ENCODE measurements at places on chromosomes 13 and 19.

- no peak for DNase-seq
Measured at GRCh38 chr19:14342809-14343208, 38.4 kb upstream of the ADGRE5 start.

GRCh38 chr19:29800100-29800825 lies 11.5 kb upstream of the CCNE1 start:
- no peak for DNase-seq

DNA sequence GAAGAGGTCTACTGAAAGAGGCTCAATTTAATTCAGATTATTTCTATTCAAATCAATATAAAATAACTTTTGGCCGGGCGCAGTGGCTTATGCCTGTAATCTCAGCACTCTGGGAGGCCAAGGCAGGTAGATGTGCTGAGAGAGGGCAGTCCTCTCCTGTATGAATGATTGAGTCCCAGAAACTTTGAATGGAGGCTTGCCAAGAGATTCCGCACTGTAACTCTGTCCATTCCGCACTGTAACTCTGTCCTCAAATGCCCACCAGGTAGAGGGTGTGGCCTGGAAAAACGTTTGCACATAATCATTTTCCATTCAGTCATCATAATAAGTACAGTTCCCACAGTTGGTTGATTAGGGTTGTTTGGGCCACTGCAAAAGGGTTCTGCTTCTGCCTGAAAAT lies 274.7 kb upstream of the SOX21 start:
- DNase-seq = no peak

GRCh38 chr13:100522618-100523309 lies 65.8 kb downstream of the GGACT start:
- no peak for DNase-seq

DNA sequence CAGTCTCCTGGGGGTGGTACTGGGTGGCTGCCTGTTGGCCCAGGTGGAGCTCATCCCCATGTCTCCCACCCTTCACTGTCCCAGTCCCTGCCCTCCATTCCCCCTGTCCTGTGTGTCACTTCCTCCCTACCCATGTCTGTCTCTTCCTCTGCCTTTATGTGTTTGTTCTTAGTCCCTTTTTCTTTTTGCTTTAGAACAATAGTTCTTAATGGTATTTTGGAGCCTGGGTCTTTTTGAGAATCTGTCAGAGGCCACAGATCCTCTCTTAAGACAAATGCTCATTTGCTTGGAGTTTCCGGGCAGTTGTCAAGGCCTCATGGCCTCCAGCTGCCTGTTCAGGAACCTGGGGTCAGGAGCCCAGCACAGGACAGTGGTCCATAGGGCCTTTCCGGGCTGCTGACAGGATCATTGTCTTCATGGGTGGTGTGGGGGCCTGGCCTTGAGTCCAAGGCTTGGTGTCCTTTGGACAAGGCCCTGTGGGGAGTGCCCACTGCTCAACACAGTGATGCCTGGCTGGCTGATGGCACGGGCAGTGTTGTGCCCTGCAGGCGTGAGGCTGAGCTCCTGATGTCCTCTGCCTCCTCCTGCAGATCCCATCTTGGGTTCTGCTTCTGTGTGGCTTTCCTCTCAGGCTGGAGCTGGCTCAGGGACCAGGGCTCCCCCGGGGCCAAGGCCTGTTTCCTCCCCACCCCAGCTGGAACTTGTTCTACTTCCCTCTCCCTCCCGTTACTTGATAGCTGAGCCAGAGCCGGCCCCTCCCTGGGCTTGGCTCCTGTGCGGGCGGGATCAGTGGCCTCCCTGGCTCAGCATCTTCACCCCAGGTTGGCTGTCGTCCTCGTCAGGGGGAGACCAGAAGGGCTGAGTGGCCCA lies 3.5 kb downstream of the EGLN2 start:
- DNase-seq = no peak

- no peak for DNase-seq
Measured at GRCh38 chr19:52170863-52171320, 529 bp downstream of the ZNF836 start.

- no peak for DNase-seq
Measured at GRCh38 chr19:709196-709964, 645 bp downstream of the PALM start.

- no peak for DNase-seq
Measured at GRCh38 chr13:114298866-114299265, 15.4 kb upstream of the CHAMP1 start.

- DNase-seq = no peak
Measured at GRCh38 chr13:27415116-27415515, 9.3 kb upstream of the GTF3A start.

- DNase-seq = no peak
Measured at GRCh38 chr19:2055931-2056836, 5.1 kb upstream of the MKNK2 start.

DNA sequence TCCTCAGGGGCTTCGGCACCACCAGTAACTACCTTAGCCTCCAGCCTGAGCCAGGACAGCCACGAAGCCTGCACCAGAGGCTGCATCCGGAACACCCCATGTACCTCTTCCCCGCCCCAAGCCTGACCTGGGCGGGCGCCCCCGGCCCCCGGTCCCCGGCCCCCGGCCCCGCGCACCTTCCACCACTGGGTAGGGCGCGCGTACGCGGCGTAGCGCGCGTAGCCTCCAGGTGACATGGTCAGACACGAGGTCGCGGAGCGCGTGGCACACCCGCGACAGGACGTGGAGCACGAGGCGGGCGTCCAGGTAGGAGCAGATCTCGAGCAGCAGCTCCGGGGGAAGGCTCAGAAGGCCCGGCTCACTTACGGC lies 450 bp downstream of the FBXW9 start:
- peak; percentile 20 for DNase-seq

- no peak for DNase-seq
Measured at GRCh38 chr13:113616991-113617749, 32.6 kb downstream of the TFDP1 start.

- DNase-seq = no peak
Measured at GRCh38 chr13:90430127-90430526, 917.4 kb upstream of the MIR17HG start.

GRCh38 chr19:29263305-29264135 lies 50.6 kb upstream of the UQCRFS1 start:
- DNase-seq = peak; percentile 31

GRCh38 chr13:32669030-32669646 lies 82.9 kb downstream of the PDS5B start:
- DNase-seq = no peak

GRCh38 chr13:46320406-46320805 lies 66.6 kb downstream of the RUBCNL start:
- DNase-seq = no peak

DNA sequence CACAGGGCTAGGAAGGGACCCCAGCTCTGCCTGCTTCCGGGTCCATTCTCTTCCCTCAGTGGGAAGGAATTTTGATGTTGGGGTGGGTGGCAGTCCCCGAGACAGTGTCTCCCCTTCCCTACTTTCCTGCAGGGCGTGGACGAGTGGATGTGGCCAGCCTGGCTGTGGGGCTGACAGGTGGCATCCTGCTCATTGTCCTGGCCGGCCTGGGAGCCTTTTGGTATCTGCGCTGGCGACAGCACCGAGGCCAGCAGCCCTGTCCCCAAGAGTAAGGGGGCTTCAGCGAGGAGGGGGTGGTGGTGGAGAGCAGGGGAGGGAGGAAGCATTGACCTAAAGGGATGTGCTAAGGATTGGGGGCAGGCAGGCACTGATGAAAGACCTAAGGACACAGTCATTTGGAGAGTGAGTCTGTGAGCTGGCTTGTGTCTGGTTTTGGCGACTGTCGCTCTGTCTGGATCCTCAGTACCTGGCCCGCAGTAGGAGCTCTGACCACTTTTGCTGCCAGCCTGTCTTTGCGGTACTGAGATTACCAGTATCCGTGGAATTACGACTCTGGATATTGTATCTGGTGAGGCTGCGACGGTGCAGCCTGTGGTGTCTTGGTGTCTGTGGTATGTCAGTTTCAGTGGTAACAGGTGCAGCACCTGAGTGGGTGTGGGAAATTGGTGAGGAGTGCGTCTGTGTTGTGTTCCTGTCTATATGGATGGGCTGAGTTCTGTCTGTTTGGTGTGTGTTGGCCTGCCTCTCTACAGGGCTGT lies 2.4 kb upstream of the PRR12 start:
- DNase-seq = no peak

GRCh38 chr13:49802426-49802825 lies 9.9 kb upstream of the KPNA3 start:
- no peak for DNase-seq

DNA sequence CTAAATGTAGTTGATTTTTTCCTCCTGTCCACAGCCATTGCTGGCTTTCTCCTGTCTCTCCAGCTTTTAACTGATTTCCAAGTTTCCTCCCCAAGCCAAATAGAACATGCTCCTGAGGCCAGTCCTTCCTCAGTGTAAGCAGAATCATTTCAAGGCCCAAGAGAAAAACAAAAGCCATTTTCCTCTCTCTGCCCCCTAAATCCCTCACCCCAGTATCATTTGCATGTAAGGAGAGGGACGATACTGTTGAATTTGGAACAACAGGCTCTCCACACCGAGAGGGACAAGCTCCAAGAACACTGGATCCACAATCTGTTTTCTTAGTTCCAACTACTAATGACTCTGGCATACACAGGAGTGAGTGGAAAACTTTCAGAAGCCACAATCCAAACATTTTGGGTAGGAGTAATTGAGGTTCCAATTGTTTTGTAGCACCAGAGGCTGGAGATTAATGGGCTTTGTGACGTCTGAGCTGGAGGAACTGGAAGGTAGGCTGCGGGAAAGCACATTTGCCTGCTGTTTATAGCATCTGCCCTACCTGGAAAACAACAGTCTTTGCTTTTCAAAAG lies 156.8 kb downstream of the FLT1 start:
- DNase-seq = no peak

- no peak for DNase-seq
Measured at GRCh38 chr13:31204592-31204991, 4.8 kb downstream of the B3GLCT start.

- no peak for DNase-seq
Measured at GRCh38 chr19:806815-807421, 9.7 kb downstream of the PTBP1 start.

DNA sequence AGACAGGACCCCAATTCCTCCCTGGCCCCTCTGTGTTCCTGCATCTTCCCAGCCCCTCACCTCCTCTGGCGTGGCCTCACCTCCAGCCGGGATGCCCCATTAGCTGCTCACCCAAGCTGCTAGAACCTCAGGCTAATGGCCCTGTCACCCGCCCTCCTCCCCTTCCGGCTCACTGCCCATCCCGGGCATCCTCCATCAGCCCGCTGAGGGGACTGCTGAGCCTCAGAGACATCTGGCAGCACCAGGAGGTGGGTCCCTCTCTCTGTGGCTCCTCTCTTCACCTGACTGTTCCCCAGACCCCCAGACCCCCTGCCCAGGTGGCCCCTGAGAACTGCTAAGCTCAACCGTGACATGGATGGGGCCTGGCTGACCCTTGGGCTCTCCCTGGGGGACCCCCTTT lies 2.9 kb downstream of the FFAR1 start:
- DNase-seq = no peak

- DNase-seq = no peak
Measured at GRCh38 chr13:68727165-68727564, 1380.5 kb upstream of the ATXN8OS start.

- no peak for DNase-seq
Measured at GRCh38 chr13:65461590-65461989, 1768.5 kb downstream of the PCDH9 start.

DNA sequence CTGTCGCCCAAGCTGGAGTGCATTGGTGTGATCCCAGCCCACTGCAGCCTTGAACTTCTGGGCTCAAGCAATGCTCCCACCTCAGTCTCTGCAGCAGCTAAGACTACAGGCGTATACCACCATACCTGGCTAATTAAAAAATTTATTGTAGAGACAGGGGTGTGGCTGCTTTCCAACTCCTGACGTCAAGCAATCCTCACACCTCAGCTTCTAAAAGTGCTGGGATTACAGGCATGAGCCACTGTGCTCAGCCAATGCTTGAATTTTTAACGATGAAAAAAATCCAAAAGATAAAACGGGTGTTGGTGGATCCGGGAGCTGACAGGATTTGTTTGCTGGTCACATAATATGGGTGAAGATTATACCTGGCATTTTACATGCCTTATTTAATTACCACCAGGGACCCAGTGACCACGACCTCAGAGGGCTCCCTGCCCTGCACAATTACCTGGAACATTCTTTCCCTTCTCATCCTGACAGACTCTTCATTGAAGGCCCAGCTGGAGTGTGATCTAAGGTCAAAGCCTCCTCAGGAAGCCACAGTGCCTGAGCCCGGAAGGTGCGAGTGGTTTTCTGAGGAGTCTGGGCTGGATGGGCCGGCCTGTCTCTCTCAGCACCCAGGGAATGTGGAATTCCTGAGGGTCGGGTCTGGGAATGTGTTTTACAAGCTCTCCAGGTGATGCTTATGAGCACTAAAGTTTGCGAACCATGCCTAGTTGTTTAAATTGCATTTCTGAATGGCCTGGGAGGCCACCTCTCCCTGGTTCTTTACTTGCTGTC lies 193.3 kb downstream of the USP12 start:
- DNase-seq = no peak

DNA sequence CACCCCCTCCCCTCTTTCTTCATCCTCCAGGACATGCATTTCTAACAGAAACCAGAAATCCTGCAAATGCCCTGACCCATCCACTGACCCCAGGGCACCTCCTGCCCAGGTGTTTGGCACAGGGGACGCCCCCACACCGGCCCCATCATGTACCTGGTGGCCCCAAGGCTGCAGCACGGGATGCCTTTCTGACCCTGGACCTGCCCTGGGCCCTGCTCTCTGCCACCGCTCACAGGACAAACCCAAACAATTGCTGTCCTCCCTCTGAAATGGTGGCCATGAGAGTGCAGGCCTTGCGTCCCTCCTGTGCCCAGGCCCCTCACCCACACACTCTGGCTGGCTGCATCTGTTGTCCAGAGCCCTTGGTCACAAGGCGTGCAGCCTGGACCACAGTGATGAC lies 12.1 kb downstream of the SCGB2B2 start:
- DNase-seq = no peak

DNA sequence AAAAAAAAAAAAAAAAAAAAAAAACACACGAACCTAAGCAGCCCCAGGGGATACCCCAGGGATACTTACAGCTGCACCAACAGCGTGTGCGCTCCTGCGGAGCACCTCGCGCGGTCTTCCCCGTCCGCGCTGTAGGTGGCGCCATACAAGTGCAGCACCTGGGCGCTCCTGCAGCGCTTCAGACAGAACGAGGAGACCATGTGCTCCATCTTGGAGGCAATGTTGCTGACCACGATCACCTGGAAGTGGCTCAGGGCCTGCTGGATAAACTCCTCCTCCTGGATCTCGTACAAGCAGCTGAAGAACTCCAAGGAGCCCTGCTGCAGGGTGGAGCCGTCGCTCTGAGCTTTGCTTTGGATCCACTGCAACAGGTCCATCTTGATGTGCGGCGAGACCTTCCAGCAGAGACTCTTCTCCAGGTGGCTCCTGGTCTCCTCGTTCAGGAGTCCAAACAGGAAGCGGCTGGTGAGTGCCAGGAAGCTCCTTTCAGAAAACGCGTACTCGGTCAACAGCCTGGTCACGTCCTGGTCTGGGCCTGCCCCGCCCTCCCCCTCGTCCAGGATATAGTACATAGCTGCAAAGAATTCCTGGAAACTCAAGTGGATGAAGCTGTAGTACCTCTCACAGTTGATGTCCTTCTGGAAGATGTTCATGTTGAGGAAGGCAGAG lies 14.5 kb downstream of the NLRP12 start:
- no peak for DNase-seq

- no peak for DNase-seq
Measured at GRCh38 chr13:87779426-87779825, 108.3 kb downstream of the SLITRK5 start.

Measured in activated CD8-positive, alpha-beta memory T cell treated with anti-CD3 and anti-CD28 coated beads for 48 hours (primary cell).